Heart left ventricle (tissue), 16 donors: ENCODE measurements at places on chromosomes 16 and 17. TPM values are rescaled to one million over a fixed set of nuclear protein-coding genes. Genes with fewer than 3 reads are reported as not detected.
A peak's percentile ranks its signal among the peaks of the same experiment; 100 is the strongest.

GRCh38 chr17:76585033-76585648 lies 519 bp downstream of the ST6GALNAC2 start:
- DNase-seq, result peak; percentile 69

Gene SMYD4
- polyA plus RNA-seq, result 6.5 TPM

DNA sequence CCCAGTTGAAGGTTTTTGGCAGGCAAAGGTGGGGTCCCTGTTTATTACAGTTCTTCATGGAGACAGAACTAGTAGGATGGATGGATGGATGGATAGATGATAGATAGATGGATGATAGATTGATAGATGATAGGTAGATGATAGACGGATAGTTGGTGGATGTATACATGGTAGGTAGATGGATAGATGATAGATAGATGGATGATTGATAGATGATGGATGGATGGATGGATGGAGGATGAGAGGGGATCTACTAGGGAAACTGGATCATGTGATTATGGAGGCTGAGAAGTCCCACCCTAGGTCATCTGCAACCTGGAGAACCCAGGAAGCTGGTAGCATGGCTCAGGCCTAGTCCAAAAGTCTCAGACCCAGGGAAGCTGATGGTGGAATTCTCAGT lies 88.6 kb downstream of the ABCC1 start:
- no peak for DNase-seq

Gene ZNF423
- 3.0 TPM for polyA plus RNA-seq

Gene ZP2
- polyA plus RNA-seq, result not detected

- DNase-seq, result no peak
These were observed 18.1 kb downstream of the FZD2 start for GRCh38 chr17:44575403-44575802.

DNA sequence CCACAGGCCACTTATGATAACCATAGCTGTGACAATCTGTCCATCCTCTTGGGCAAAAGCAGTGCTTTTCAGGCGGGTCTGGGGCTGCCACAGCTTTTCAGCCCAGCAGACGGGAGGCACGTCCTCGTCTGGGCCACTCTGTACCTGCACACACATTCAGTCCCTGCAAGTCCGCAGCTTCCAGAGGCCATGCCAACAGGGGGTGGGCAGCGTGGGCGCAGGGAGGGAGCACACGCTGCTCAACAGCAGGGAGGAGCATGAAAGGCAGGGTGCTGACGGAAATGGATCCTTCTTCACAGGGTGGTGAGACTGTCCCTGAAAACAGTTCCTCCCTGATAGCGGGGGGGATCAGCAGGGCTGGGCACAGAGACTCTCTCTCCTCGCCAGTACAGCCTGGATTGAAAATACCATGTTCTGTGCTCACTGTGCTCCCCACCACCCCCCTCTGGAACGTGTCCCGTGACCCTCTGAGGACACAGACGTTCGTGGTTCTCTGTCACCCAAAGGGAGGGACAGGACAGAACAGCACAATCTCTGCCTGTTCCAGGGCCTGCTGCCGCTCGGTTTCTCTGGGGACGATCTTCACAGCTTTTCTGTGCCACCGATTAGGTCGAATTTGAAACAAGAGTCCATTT lies 41.7 kb downstream of the PEMT start:
- peak; percentile 56 for DNase-seq

Gene FUS
- 155 TPM for polyA plus RNA-seq

- DNase-seq, result peak; percentile 91
These were observed 1.5 kb upstream of the GSE1 start for GRCh38 chr16:85611444-85612190.

DNA sequence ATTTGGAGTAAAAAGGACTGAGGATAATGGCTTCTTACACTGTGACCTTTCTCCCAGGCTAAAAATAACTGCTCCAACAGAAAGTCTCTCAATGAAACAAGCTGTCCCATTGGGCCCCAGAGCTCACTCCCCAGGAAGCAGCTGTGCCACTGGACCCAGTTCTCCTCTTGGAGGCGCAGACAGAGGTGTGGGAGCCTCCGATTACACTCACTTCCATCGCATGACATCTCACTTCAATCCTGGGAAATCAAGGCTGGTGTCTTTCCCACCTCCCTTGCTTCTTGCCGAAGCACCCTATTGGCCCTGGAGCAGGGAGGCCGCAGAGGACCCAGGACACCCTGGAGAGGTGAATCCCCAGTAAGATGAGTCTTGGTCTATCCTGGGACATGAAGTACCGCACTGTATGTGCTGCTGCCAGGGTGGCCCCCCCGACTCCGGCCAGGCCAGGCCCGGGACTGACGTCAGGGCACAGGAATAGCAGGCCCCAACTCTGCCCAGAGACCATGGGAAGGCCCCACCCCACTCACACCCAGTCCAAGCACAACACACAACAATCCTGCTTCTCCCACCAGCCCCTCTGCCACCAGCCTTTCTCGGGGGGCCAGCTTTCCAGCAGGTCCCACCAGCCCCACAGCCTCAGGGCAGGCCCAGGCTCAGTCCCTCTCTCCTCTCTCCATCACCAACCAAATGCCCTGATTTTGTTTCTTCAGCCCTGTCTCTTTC lies 29.5 kb downstream of the SRL start:
- DNase-seq, result peak; percentile 91

Gene GPRC5C
- 28.5 TPM for polyA plus RNA-seq

GRCh38 chr16:57403965-57404817 lies at the start of gene CCL17:
TSS of gene CCL17 (plus strand) at chr16:57404767. CDS start at chr16:57413933, 9,166 bp downstream.
- DNase-seq, result no peak

DNA sequence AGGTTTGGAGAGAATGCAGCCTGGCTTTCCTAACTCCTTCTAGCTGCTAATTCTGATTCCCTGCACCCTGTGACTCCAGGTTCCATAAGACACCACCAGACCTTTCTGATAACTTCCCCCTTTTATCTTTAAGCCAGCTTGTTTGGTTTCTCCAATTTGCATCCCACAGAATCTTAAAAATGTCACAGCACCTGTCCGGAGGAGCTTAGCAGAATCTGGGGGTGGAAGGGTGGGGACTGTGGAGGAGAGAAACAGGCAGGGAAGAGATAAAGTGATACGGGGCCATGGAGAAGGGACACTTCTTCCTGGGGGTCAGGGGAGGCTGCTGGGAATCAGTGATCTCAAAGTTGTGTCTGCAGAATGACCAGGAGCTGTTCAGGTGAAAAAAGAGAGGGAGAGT lies 59.4 kb downstream of the FOXL1 start:
- no peak for DNase-seq

DNA sequence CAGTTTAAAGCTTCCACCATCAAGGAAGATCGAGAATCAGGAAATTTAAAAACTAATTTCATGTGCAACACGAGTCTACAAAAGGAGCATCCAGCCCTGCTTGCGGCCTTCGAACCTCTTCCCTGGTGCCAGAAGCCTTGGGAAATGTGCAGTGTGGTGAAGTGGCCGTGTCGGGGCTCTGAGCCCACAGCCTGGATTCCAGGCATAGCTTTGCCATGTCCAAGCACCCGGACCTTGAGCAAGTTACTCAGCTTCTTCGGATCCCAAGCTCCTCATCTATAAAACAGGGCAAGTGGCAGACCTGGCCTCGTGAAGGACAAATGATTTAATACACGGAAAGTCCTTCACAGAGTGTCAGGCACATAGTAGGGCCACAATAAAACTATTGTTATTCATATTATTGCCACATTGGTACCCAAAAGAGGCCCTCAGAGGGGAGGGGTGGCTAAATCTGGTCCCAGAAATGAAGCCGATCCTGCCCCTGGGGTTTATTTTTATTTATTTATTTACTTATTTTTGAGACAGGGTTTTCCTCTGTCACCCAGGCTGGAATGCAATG lies 34.8 kb downstream of the COTL1 start:
- DNase-seq, result no peak

- no peak for DNase-seq
These were observed 283.8 kb downstream of the ZFHX3 start for GRCh38 chr16:72764015-72764654.

GRCh38 chr17:59752446-59752845 lies 45.0 kb downstream of the VMP1 start:
- no peak for DNase-seq

DNA sequence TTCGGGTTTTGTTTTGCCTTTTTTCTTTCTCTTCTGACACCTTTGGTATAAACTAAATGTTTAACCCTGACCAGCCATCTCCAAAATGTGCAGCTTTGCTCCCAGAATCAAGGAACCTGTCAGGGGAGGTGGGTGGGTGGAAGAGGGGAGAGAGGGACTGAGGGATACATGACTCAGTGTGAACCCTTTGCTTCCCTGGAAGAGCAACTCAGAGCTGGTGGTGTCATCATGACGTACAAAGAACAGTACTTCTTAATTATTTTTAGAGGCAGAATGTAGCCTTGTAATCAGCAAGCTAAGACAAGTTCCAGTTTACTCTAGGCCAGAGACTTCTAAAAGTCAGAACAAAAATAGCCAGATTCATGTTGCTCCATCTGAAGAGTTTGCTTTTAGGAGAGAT lies 119.6 kb upstream of the HAS3 start:
- no peak for DNase-seq
